Urinary bladder (tissue), 4 donors: ENCODE measurements at places on chromosomes 13 and 19. TPM values are rescaled to one million over a fixed set of nuclear protein-coding genes. Genes with fewer than 3 reads are reported as not detected.

DNA sequence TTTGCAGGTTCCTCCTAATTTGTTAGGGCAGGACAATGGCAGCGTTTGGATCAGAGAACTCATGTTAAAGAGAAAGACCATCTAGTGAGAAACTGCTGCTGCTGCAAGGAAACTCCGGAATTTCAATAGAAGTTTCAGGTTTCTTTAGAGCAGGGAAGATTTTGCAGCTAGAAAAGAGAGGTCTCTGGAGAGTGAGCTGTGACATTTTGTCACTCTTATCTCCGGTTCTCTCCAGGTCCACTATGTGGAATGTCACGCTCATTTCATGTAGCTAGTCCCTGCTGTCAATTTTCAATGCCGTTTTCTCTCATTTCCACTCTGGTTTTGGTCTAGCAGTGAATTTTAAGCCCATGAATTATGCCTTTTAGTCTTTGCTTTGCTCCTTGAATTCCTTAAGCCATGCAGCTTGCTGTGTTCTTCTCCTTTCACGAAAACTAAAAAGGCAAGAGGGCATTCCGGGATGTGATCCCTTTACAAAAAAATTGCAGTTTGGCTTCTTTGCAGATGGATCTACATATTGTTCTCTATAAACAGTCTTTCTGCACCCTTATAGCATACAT, 46.7 kb upstream of the POSTN start:
- DNase-seq, result no peak

The FCER2 gene
- 0.90 TPM for polyA plus RNA-seq

The TEX101 gene
- polyA plus RNA-seq, result not detected

GRCh38 chr19:45175515-45176345, 2.3 kb downstream of the TRAPPC6A start:
- DNase-seq, result no peak

DNA sequence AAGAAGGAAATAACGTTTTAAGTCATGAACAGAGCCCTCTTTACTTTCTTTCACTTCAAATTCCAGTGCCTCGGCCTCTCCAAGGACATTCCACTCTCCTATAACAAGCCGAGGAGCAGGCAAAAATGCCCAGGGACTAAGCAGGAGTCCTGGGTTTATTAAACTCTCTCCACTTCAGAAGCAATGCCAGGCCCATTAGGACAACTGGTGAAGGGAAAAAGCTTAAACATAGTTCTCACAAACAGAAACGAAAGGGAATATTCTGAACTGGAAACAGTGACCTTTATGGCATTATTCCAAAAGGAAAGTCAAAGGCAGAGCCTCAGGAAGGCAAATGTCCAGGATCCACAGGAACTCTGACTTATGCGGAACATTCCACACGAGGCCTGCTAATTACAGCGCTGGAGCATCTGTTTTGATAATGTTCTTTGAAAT, 30.9 kb upstream of the MED4 start:
- no peak for DNase-seq

The SRRM5 gene
- polyA plus RNA-seq, result 0.23 TPM

- DNase-seq, result no peak
Measured at GRCh38 chr13:104841110-104841509, 1694.4 kb downstream of the EFNB2 start.

The SLC25A15 gene
- polyA plus RNA-seq, result 4.1 TPM

DNA sequence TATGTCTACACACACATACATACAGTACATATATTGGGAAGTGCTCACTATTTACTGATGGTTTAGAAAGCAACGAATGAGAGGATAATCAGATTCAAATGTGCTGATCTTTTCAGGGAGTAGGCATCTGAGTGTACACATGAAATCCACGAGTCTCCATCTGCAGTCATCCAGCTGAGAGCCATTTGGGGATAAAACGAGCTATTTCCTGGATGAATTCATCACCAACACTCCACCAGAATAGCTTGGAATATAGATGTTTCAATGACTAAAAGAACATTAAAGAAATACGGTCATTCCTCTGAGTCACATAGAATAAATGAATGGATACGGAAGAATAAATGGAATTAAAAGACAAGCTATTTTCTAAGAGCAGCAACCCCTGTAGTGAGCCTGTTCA, 721.6 kb upstream of the ARGLU1 start:
- DNase-seq, result no peak

GRCh38 chr13:31950111-31950815, 81.3 kb upstream of the FRY start:
- no peak for DNase-seq

GRCh38 chr13:105598529-105598928, 936.9 kb downstream of the EFNB2 start:
- no peak for DNase-seq
